Karpas-422 (cell line): ENCODE measurements at places on chromosomes 1 and 21.

- peak; percentile 89 for DNase-seq
Measured at GRCh38 chr1:44723496-44724295, 7.3 kb downstream of the RNU5D-1 start.

DNA sequence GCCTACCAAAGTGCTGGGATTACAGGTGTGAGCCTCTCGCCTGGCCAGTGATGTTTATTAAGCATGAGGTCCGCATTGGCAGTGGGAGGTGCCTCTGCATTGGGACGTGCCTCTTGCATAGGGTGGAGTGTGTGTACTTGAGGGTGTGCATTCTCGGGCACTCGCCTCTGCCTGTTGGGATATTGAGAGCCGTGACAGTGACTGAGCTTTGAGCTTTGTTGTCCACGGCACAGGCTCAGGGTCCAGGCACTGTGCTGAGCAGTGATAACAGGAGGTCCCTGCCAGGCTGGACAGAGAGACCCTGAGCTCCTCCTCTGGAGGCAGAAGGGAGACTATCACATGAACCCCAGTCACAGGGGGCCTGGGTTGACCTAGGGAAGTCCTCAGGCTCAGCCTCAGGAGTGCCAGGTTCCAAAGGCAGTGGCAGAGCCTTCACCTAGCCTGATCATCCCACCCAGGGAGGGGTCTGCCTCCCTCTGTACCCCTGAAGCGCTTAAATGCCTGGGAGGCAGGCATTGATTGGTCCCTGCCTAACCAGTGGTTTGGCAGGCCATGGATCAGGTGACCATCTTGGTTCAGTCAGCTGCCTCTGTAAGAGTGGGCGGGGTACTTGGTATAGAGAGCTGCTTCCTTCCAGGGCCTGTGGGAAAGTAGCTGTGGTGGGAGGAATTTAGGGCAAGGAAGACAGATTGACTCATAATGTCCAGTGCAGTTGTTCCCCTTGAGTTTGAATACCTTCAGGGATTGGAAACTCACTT is 213.8 kb upstream of the TMEM51 start:
- DNase-seq, result no peak

- no peak for DNase-seq
Measured at GRCh38 chr1:200082329-200082728, 54.8 kb downstream of the NR5A2 start.

DNA sequence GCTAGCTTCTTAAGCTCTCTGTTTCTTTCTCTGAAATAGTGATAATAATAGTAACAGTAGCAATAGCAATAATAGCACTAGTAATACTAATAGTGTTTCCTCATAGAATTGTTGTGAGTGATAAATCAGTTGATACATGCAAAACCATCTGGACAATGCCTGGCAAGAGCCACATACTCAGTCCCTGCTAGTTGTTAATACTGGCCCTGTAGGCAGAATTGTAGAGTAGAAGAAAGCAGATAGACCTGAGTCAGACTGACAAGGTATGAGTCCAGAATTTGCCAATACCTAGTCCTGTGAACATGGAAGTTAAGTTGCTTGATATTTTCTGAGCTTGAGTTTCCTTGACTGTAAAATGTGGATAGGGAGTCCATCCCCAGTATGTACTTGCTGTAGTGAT is 171.9 kb downstream of the C1orf21 start:
- no peak for DNase-seq

DNA sequence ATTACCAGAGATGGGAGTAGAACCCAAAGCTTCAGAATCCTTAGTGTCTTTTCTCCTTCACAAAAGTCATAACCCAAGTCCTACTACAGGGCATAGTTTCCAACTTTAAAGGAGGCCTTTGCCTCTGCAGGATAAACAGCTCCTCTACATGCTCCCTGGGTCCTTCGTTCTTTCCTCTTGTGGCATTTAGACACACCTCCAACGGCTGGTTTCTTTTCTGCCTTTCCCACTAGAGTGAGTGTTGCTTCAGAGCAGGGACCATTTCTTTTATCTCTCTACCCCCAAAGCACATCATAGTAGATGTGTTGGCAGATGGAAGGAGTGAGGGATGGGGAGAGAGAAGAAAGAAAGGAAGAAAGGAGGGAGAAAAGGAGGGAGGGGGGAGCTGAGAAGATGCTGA is 144.7 kb upstream of the SPATA6 start:
- no peak for DNase-seq

DNA sequence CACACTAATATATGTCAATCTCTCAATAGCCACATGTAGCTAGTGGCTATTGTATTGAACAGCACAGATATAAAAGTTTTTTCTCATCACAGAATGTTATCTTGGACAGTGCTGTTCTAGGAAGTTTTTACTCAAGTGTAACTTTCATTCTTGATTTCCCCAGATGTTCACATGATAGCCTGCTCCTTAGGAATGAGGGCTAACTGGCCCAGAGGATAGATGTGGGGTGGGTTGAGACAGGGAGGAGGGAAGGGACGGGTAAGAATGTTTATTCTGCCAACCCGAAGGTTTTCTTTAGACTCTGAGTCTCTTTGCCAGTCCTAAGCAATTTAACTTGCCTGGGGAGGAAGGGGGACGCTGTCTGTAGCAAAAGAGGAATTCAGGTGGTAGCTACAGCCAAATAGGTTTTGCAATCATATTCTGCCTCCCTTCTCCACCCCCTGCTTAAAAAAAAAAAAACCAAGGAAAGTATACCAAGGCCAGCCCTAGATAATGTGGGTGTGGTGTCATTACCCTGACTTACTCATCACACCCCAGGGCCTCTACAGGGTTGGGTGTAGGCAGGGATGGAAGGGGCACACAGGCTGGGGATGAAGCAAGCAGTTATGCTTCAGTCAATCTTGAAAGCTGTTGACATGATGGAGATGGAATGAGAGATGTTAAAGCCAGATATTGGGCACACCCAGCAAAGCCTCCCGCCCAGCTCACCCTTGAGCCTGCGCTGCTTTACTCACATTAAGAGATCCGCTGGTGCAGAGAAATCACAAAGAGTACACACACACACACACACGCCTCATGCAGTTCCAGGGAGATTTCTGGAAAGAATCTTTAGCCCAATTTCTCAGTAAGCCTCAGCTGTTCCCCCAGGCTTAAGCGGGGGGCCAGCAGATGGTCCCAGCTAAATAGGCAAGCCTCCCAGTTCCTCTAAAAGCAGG is 59.9 kb downstream of the PLXNA2 start:
- DNase-seq, result no peak

DNA sequence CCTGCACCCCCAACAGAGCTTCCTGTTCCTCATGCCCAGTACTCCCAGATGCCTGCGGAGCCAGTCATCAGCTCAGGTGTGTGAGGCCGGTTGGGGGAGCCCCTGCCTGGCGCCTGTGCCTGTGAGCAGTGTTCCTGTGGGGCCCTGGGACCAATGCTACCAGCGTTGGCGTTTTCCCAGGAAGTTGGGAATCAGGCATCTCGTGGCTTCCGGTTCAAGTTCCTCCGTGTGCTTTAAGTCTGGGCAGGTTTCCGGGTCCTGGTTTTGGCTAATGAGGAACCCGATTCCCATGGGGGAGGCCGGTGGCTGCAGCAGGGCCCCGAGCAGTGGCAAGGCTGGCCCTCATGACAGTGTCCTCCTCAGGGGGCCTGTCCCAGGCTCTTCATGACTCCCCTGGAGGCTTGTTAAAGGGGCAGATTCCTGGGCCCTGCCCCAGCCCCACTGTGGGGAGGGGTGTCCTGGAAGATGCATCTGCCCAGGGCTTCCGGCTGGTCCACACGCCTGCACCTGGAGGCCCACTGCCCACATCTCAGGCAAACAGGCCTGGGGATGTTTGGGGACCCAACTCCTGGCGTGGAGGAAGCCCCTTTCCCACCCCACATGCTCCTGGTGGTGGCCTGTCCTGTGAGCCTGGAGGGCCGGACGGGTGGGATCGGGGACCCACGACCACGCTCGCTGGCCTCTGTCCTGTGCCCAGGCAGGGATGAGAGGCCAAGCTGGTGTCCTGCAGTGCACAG is 26.2 kb downstream of the TP73 start:
- peak; percentile 46 for DNase-seq

- peak; percentile 85 for DNase-seq
Measured at GRCh38 chr1:170929835-170930554, 5.3 kb upstream of the MROH9 start.

GRCh38 chr1:166221316-166221715 is 54.5 kb upstream of the FAM78B start:
- DNase-seq, result no peak

- no peak for DNase-seq
Measured at GRCh38 chr1:21268281-21269239, 21.7 kb downstream of the ECE1 start.

DNA sequence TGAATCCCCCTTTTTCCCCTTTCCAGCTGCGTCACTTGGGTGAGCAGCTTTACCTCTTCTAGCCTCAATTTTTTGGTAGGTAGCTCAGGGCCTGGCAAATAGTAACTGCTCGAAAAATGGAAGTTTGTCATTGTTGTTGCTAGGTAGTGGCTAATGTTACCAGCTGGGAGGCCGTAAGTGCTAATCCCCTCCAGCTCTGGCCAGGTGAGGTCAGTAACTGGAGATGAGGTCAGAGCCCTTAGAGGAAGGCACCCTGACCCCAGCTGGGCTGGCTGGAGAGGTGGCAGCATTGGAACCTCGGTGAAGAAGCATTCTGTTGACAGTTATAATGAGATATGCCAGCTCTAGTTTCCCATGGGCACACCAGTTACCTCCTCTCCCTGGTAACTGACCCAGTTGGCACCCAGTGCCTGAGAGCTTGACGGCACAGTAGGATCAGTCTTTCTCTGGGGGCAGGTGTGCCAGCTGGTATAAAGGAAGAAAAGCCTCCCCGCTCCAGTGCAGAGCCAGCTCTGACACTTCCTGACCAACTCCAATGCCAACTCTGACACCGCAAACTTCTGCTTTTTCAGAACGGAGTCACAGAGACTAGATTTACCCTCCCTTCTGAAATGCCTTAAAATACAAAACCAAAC is 35.0 kb upstream of the SLC2A1 start:
- no peak for DNase-seq

DNA sequence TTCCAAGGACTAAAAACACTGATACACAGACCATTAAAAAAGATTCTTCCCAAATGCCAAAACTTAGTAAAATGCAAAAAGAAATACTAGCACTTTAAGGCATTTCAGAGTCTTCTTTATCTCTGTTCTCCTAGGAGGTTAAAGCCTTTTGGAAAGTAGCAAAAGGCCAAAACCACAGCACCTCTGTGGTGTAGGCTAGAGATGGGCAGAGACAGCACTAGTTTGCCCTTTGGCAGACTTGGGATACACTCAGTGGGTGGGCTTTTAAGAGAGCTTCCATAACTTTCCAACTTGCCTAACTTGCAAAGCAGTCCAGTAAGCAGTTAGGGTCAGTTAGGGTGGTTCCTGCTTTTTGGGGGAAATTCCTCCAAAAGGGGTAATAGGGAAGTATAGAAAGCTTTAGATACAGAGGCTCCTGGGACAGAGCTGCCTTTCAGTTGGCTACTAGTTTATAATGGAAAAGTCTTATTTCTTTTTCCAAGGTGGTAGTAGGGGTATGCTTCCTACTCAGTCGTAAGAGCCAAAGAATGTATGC is 17.9 kb upstream of the PTCH2 start:
- DNase-seq, result no peak

DNA sequence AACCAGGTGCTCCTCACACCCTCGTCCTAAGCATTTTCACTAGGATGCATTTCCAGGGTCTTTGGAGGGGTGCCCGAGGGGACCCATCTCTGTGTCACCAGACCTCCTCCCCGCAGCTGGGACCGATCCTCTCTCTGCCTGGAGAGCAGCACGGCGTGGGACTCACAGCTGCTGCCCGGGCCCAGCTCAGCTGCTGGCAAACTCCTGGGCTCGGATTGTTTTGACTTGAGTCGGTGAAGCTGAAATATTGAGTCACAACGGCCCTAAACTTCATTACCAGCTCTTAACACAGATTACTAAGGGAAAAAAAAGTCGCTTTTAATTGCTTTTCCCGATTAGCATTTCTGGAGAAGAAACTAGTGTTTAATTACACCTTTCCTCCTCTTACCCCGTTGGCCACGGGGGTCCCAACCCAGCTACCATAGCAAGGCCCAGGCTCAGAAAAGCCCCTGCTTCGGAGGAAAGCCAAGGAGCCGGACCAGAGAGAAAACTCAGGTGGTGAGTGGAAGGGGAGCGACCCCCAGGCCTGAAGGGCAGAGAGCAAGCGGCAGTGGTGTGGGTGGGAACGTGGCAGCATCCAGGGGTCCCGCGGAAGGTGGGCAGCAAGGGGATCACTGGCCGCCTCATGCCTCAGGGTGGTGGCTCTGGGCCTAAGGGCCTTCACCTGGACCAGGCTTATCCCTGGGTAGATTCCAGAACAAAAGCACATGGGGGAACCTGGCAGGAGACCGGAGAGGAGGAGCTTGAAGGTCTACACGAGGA is 41.7 kb downstream of the CASZ1 start:
- DNase-seq, result no peak

DNA sequence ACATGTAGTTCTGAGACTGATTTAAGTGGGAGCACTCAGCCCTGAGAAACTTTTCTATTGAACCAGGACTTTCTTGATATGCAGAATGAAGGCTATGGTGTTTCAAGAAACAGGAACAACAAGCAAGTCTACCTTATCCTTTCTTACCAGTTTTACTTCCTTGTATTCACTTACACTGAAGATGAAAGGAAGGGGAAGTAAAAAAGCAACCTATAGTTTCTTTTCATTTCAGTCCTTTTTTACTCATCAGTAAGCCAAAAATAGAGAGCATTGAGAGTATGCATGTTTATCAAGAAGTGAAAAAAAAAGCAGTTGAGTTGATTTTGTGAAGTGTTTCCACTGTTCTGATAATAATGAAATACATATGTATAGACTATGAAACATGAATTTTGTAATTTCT is 1010.3 kb downstream of the AMY1C start:
- DNase-seq, result no peak

DNA sequence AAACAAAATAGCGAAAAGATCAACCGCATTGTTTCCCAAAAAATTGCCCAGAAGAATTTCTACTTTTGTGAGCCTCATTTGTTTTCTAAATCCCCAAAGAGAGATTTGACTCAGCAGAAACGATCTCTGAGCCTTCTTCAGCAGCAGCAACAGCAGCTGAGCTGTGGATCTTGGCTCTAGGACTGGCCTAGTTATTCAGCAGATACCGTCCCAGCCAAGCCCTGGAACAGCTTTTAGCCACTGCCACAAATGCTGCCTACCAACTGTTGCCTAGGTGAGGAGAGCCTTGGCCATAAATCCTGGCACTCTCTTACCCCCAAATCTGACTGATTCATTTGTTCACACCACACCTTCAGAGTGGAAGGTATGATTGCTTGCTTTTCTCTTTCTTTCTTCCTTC is 320.1 kb downstream of the TGFB2 start:
- DNase-seq, result peak; percentile 42

DNA sequence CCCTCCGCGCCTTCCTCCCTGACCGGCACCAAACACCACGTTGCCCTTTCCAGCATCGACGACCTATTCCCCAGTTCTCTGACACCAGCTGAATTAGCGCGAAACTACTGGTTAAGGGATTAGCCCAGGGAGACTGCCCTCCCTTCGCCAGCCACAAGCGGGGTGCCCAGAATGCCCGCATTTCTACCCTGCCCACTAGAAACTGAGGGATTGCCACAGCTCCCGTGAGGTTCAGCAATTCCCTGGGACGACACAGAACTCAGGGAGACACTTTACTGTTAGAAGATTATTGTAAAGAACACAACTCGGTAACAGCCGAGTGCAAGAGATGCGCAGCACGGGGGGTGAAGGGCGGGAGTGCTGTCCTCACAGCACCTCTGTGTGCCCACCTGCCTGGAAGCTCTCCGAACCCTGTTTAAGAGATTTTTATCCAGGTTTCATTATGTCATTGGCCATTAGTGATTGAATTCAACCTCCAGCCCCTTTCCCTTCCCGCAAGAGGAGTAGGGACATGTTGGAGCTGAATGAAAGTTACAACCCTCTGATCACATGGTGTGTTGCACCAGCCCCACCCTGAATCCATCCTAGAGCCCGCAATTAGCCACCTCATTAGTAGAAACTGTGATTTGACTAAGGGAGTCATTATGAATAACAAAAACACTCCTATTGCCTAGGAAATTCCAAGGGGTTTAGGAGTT is 15.8 kb upstream of the RIPPLY3 start:
- no peak for DNase-seq
